Activated CD4-positive, alpha-beta memory T cell treated with anti-CD3 and anti-CD28 coated beads, Interleukin-2, amount 10 ng/mL, durations not matched to agents 7 days and 5 days (primary cell): ENCODE measurements at places on chromosomes 1 and 21. TPM values are rescaled to one million over a fixed set of nuclear protein-coding genes. Genes with fewer than 3 reads are reported as not detected.

DNA sequence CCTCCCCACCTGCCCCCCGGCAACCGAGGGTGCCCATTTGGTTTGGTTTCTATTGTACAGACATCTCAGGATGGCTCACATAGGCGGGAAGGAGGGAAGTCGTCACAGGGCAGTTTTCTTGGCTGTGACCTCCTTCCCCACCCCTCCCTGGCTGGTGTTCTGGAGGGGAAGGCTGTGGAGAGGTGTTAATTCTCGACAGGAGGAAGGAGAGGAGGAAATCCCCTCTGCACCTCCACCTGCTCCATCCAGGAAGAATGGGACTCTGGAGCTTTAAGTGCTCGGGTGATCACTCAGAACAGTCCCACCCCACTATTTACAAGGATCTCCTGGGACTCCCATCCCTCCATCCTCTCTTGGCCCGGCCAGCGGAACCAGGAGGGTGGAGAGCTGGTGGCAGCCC is 7.6 kb downstream of the MEX3A start:
- H3K27ac ChIP-seq: no peak overlapping the region
- no peak for DNase-seq
- no peak overlapping the region for H3K4me3 ChIP-seq

- H3K4me3 ChIP-seq: no peak overlapping the region
- DNase-seq: no peak
- no peak overlapping the region for H3K27ac ChIP-seq
- peaks cover 86% of the 10 kb centered on the region for H3K36me3 ChIP-seq
- no peaks in the 10 kb centered on the region for H3K27me3 ChIP-seq
- peaks cover 9% of the 10 kb centered on the region for H3K4me1 ChIP-seq
These were observed 12.0 kb upstream of the NRAS start for GRCh38 chr1:114728553-114728952.

RORC gene
- total RNA-seq: 25.8 TPM

- H3K27me3 ChIP-seq: no peaks in the 10 kb centered on the region
- DNase-seq: no peak
- H3K36me3 ChIP-seq: no peaks in the 10 kb centered on the region
- peaks cover 7% of the 10 kb centered on the region for H3K4me1 ChIP-seq
- no peak overlapping the region for H3K4me3 ChIP-seq
- no peak overlapping the region for H3K27ac ChIP-seq
These were observed 99.4 kb downstream of the UCHL5 start for GRCh38 chr1:192959657-192960186.
